Fibroblast of the conjunctiva (primary cell): ENCODE measurements at places on chromosomes 1 and 21.

- no peak for DNase-seq
Observed at GRCh38 chr1:26607186-26607585, 77.6 kb downstream of the RPS6KA1 start.

DNA sequence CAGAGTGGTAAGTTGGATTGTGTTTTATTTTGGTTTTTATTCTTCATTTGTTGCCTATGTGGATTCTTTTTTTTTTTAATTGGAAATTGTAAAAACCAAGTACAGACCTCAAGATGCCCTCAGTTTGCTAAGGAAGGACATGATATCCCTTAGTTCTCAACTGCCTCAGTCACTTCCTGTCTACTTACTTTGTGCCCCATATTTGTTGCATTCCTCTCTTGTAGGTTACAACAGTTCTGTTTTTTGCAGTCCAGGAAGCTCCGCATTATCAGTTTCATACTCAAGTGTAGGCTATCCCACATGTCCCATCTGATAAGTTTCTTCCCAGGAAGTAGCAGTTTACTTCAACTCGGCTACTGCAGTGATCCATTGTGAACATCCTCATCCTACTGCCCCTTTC, 82.0 kb downstream of the RPAP2 start:
- DNase-seq = no peak

GRCh38 chr1:226520640-226521355, 27.8 kb upstream of the STUM start:
- DNase-seq = no peak

DNA sequence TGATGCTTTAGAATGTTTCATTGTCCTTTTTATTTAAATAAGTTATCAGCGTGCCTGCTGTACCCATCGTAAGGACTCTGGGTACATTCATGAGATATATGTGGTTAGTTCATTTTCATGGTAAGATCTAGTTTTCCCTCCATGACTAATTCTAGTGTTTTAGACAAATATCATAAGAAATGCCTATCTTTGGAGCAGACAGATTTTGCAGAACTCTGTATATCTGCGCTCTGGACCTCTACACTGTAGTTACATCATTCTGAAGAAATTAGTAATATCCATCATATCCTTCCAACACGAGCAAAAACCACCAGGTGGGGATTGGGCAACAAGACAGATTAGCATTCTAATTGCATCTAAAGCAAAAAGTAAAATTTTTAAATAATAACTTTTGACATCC, 499.2 kb downstream of the SETD4 start:
- DNase-seq = no peak

GRCh38 chr1:29120947-29121485, 2.7 kb downstream of the TMEM200B start:
- no peak for DNase-seq

GRCh38 chr1:232499188-232499587, 130.7 kb downstream of the SIPA1L2 start:
- DNase-seq = no peak

- peak; percentile 45 for DNase-seq
Observed at GRCh38 chr1:100627054-100627716, 89.2 kb downstream of the GPR88 start.

DNA sequence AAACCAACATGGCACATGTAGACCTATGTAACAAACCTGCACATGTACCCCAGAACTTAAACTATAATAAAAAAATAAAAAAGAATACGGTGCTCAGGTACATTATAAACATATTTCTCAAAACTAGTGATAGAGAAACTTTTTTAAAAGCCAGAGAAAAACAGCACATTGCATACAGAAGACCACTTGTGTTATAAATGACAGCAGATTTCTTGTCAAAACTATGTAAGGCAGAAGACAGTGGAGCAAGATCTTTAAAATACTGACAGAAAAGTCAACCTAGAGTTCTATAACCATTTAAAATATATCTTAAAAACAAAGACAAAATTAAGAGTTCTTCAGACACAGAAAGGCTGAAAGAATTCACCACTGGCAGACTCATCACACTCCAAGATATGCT, 144.7 kb downstream of the NEGR1 start:
- no peak for DNase-seq

DNA sequence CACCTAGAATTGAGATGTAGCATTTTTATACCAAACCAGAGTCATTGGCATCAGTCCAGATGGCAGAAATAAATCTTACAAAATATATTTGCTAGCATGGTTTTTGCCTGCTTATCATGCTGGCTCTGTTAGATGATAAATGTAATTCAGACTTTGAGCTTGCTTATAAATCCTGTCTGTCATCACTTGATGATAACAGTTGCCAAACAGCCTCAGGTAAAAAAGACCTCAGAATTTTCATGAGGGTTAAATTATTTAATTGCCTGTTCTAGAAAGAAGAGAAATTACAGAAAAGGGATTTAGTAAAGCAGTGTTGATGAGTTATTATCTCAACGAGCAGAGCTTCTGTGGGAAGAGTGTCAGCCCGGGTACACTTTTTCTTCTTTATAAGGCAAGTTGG, 83.3 kb downstream of the FNBP1L start:
- no peak for DNase-seq

DNA sequence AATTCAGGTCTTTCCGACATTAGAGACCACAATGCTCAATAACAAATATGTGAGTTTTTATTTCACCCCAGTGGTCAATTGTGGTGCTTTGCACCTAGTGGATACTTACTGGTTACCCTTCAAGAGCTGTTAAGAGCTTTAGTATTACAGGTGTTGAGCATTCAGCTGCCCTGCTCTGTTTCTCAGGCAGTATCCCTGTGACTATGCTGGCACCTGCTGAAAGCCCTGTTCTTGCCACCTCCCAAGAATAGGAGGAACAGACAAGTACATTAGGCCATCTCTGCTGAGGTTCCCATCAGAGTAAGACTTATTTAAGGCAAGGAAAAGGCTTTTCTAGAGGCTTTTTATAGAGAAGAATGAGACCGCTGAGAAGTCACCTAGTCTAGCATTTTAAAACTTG, 60.8 kb downstream of the NOS1AP start:
- DNase-seq = no peak

DNA sequence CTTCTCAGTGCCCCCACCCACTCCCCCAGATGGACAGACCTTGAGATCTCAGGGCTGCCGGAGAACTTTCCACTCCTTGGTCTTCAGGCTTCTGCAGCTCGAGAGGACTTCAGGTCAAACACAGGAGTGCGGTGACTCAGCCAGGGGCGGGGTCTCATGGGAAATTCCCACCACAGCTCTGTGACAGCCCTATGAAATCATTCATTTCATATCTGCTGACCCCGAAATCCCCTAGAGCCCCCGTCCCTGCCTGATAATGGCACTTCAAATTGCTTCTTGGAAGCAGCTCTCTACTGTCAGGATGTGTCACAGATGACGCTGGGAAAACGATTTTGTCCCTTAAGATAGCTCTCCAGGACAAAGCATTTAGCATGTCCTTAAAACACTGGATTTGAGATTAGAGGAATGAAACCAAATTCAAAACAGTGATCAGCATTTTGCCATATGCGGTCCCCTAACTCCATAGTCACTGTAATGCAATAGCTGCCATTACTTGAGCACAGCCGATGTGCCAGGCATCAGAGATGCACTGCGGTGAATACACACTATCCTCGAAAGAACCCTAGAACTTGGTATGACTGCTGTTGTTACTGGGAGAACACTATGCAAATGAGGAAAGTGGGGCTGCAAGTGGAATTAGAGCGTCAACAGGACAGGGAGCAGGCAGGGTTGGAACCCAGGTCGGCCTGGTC, at the start of gene TNFRSF9:
Gene TNFRSF9, minus strand, starts transcription at position 95 of the 692 bp plus-strand sequence. CDS start 845 bp downstream, outside the sequence.
- no peak for DNase-seq
